ENCODE measurements at places on chromosomes 7 and 10.

GRCh38 chr7:139734395-139734794, 43.4 kb downstream of the HIPK2 start:
- ATAC-seq: peak; percentile 24

- no peak for ATAC-seq
Observed at GRCh38 chr10:108424656-108425055, 1260.2 kb upstream of the SORCS1 start.

- ATAC-seq: peak; percentile 45
Observed at GRCh38 chr7:27129729-27130539, 623 bp downstream of the HOXA4 start.

DNA sequence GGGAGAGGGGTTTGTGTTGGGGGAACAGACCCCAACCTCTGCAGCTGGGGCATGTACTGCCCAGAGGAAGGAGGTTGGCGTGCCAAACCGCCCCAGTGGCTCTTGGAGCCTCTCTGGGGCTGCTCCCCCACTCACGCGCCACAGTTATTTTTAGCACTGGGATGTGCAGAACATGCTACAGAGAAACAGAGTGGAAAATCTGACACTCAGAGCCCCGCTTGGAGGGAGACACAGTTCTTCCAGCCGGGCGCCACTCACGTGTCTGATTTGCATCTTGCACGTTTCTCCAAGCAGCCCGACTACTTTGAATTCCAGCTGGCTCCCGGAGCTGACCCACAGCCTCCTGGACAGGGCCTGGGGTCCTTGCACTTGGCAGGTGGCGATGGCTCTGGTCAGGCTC, 182.0 kb downstream of the RPS24 start:
- ATAC-seq: no peak

DNA sequence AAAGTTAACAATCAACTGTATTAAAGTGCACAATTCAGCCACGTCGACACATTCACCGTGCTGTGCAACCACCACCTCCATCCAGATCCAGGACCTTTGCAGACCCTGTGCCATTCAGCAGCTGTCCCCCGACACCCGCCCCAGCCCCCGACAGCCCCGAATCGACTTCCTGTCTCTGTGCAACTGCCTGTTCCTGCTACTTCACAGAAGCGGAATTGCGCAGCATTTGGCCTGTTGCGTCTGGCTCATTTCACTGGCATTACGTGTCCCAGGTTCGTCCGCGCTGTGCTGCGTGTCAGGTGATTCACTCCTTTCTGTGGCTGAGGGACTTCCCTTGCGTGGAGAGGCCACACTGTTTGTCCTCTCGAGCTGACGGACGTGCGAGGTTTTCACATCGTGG, 33.2 kb upstream of the DNAAF5 start:
- no peak for ATAC-seq
